ENCODE measurements at places on chromosomes 5 and 9. TPM values are rescaled to one million over a fixed set of nuclear protein-coding genes. Genes with fewer than 3 reads are reported as not detected.

GRCh38 chr5:124639095-124639665 lies 107.3 kb downstream of the ZNF608 start:
- no peak for DNase-seq

DNA sequence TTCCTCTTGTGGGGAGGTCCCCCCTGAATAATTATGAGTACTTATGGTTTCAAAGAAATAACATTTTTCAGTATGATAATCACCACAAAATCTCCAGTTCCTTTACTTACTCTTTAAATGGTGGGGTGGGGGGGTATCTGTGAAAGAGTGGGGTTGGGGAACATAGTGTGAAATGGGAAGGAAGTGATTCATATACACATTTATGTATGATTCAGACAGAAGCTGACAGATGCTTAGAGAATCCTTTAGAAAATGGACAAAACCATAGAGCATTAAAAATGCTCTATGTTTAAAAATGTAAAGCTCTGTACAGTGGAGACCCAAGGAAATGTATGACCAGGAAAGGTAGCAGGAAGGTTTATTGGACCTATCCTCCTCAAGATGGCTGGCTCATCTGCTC lies 267.5 kb upstream of the GRIA1 start:
- DNase-seq = no peak

- DNase-seq = no peak
Observed at GRCh38 chr5:121867403-121867802, 15.7 kb downstream of the FTMT start.

- no peak for DNase-seq
Observed at GRCh38 chr5:59528202-59528862, 365.2 kb downstream of the PDE4D start.

GRCh38 chr5:88860501-88860900 lies 22.5 kb downstream of the MEF2C start:
- no peak for DNase-seq

Gene FUBP3
- polyA plus RNA-seq = 46.1 TPM

Gene NIPAL4
- not detected for polyA plus RNA-seq

Gene ADAMTS19
- 0.30 TPM for polyA plus RNA-seq
